ENCODE measurements at places on chromosomes 11 and 22.
A peak's percentile ranks its signal among the peaks of the same experiment; 100 is the strongest.

- DNase-seq = no peak
Observed at GRCh38 chr11:27795955-27796861, 96.0 kb upstream of the BDNF start.

- DNase-seq = peak; percentile 10
Observed at GRCh38 chr11:9535189-9535781, 38.2 kb upstream of the WEE1 start.

- DNase-seq = no peak
Observed at GRCh38 chr11:5367448-5368074, 16.1 kb upstream of the OR51M1 start.

DNA sequence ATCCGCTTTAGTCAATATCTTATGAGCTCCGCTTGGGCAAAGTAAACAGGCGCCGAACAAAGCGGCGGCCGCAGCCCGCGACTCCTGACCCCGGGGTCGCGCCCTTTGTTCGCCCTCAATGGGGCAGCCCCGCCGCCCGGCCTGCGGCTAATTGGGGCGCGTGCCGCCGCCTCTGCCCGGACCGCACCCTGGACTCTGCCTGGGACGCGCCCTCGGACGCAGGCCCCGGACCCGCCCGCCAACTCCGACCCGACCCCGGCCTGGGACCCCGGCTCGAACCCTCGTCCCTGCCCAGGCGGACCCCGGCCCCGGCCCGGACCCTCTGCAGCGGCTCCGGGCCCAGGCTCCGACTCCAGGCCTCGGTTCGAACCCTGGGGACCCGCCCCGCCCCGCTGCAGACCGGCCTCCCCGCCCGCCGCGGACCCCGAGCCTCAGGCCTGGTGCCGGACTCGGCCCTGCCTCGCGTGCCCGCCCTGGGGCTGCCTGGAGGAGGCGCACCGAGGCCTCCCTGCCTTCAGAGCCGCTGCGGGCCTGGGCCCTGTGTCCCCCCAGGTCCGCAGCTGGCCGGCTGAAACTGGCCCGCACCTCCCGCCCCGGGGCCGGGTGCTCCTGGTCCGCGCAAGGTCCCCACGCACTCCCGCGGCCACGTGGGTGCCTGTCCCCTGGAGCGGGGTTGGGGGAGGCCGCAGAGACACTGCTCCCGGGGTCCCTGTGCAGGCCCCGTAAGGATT is 84.7 kb upstream of the WNT7B start:
- no peak for DNase-seq

DNA sequence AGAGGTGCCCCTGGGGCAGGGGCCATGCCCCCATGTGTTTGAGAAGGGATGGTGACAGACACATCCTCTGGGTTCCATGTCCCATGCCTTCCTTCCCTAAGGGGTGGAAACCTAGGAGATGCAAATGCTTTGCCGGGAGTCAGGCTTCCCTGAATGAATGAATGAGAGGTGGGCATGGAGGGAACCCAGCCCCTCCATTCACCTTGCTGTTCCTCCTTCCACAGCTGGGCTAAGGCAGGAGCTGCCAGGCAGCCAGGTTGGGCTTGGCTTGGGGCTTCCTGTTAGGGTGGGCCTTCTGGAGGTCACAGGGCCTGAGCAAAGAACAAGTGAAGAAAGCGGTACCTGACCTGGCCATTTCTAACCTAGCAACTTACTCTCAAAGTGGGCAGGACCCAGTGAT is 926 bp downstream of the POU2F3 start:
- no peak for DNase-seq

DNA sequence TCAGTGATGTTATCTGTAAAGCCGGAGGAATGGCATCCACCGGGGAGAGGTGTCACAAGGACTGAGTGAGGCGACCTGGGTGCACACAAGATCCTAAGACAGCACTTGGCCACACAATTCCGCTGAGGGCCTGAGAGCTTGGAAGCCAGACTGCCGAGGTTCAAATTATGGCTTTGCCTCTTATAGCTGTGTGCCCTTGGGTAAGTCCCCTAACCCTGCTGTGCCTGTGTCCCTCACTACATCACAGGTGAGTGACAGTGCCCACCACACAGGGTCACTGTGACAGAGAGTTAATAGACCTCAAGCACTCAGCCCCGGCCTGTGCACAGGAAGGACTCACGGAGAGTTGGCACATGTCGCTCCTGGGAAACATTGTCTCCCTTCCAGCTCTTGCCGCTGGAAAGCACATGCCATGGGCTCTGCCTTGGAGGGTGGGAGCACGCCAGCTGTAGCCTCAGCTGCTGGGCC is 592 bp downstream of the RHOD start:
- DNase-seq = no peak

DNA sequence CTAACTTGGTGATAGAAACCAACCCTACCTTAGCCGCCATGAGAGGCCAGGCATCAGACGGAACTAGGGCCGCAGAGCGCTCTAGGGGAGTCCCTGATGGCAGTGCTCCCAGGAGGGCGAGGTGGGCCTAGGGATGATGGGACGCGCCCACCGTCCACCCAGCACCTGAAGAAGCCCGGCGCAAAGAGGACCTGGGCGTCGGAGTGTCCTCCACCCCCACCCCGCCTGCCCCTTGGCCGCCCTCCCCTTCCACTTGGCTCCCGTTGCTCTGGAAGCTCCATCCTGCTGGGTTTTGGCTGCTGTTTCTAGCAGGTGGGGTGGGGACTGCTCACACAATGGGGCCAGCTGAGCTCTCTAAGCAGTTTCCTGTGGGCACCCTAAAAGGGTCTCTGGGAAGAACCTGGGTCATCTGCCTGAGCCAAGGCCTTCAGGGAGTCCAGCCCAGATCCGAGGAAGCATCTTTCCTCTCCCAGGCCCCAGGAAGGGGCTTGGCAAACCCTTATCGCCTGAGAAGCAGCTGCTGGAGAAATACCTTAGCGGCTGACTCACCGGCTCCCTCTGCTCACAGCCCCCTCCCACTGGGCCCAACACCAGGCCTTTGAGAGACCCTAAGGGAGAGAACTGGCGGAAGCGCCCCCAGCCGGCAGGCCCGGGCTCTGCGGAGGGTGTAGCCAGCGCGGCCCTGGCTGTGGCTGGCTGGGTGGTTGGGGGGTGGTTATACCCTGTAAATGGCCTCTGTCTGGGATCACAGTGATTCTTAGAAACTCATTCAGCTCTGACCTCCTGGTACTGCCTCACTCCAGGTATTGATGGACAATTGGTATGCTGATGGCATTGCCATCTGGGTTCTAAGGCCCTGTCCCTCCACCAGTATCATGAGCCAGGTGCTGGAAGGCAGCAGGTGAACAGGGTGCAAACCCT is 19.3 kb downstream of the CREB3L1 start:
- no peak for DNase-seq

DNA sequence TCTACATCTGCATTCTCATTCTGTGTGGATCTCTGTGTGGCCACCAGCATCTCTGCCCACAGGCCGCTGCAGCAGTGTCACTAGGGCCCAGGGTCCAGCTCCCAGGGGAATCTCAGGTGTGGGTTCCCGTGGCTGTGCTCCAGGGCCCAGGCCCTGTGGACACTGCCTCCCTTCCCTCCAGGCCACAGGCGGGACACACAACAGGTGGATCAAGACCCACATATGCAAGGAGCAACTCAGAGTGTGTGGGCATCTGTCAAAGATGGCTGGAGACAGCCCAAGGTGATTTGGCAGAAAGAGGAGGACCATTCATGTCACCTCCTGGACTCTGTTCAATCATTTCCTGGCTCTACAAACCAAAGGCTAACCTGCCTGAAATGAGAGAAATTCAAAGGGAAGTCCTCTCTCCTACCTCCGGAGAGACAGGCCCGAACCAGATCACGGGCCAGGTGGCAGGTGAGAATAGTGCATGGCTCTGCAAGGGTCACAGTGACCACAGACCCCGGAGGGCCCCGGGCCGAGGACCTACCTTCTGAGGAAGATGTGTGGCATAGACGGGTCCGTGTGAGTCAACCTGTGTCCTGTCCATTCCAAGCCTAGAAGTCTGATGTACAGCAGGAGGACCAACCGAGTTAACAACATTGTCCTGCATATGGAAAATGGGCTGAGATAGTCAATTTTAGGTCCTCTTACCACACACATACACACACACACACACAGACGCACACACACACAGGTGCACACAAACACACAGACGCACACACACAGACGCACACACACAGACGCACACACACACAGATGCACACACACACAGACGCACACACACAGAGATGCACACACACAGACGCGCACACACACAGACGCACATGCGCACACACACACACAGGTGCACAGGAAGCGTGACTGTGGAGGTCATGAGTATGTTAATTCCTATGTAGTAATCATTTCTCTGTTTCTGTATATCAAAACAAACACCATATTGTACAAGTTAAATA is 1068.5 kb downstream of the BRD1 start:
- no peak for DNase-seq

Measured in KG1 (cell line).